Activated CD8-positive, alpha-beta T cell treated with anti-CD3 and anti-CD28 coated beads for 36 hours (primary cell): ENCODE measurements at places on chromosomes 11 and 22. TPM values are rescaled to one million over a fixed set of nuclear protein-coding genes. Genes with fewer than 3 reads are reported as not detected.

TREH gene
- not detected for total RNA-seq

DNA sequence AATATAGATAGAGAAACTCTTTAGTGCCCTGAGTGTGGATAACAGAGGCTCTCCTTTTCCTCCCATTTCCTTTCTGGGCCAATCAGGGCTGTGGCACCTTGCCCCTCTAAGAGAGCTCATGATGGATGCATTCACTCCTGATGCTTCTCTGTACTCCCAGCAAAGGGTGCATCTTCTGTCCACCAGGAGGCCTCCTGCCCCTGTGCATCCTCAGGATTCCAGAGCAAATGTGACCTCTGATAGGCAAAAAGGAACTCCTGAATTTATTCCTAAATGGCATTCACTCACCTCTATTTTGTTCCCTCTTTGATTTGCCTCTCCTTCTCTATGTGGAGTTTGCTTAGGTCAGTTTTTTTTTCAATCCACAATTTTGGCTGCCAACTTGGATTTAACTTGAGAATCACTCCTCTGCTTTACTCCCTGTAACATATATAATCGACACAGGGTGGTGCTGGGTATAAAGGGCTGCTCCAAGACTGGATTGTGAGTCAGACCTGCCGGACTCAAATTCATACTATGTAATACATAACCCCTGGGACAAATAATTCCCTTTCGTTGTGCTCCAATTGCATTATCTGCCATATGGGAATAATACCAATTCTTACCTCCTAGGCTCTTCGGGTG, 1.1 kb upstream of the MRGPRX4 start:
- peak; percentile 5 for DNase-seq

MAJIN gene
- total RNA-seq, result not detected

DNA sequence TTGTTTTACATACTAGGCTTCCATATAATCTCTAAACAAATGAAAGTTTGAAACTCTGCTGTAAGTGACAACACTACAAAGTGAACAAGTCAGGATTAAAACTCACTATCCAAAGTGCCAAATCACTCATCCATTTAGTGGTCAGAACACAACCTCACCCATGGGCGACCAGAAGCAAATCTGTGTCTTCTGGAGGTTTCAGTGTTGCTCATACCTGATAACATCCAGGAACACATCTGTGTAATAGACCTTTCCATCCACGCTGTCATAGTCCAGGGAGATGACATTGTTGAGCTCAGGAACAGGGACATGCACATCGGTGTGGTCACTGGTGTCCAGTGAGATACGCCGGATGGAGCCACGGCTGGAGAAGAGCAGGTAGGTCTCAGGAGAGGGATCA, 28.5 kb upstream of the CKAP5 start:
- DNase-seq, result no peak

- no peak for DNase-seq
These were observed 27.5 kb downstream of the LARGE2 start for GRCh38 chr11:45949992-45950407.

DNA sequence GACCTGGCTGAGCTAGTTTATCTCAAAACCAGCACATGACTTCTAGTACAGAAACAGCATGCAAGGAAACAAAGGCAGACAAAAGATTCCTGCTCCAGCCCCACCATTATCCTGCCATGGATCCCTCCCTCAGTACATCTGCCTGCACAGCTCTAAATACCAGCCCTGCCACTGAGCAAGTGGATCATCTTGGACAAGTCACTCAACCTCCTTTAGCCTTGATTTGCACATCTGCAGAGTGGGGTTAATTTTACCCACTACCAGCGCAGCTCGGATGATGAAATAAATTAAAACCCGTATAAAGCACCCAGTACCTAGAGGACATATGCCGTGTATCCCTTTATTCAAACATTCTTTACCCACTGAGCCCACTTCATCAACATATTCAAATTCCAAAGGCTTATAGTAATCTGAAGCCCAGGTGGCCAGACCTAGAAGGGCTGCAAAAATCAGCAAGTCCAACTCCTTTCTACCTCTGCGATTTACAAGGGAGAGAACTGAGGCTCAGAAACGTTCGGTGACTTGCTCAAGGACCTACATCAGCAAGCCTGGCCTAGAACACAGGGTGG, 7.5 kb downstream of the SYN3 start:
- DNase-seq, result no peak

GRCh38 chr22:39171623-39172264, 19.3 kb upstream of the CBX7 start:
- no peak for DNase-seq

DNA sequence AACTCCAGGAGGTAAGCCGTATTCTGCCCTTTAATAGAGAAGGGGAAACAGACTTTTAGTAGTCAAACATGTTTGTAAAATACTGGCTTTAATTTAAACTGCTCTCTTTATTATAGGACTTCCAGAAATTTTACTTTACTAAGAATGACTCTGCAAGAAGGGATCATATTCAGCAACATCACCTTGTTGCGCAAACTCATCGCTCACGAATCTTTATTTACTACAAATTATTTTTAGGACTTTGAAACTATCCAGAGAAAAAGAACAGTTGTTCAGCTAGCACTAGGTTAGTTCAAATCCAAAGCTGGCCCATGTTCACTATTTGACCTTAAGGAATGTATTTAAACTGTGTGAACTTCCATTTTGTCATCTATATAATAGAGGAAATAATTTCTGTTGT, 498.3 kb upstream of the TENM4 start:
- no peak for DNase-seq

- DNase-seq, result no peak
These were observed 93.9 kb downstream of the DSCAML1 start for GRCh38 chr11:117702946-117703598.

- no peak for DNase-seq
These were observed 60.2 kb downstream of the PDHX start for GRCh38 chr11:34976496-34977088.

- DNase-seq, result no peak
These were observed 8.7 kb downstream of the SNRPD3 start for GRCh38 chr22:24564376-24565058.

- DNase-seq, result no peak
These were observed 98.5 kb upstream of the RRM1 start for GRCh38 chr11:3995949-3996554.

DNA sequence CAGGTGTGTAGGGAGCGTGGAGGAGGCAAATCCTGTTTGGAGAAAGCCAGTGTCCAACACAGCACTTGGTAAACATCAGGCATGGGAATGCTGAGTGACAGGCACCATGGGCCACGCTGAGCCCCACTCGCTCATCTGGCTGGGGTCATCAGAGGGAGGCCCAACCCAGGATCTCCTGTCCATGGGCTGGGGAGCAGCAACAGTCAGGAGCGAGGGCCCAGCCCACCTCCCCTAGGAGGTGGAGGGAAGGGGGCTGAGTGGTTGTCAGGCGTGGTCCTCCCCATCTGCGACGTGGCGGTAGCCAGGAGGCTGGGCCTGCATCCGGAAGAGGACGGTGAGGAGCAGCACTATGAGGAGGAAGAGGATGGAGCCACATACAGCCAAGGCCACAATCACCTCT, 8.8 kb downstream of the ACP2 start:
- no peak for DNase-seq

GRCh38 chr11:9015677-9016076, 11.9 kb upstream of the NRIP3 start:
- DNase-seq, result peak; percentile 72
